NCI-H1417 treated with DMSO at 0.1 percent for 48 hours (cell line): ENCODE measurements at places on chromosomes 1 and 21.
A peak's percentile ranks its signal among the peaks of the same experiment; 100 is the strongest.

DNA sequence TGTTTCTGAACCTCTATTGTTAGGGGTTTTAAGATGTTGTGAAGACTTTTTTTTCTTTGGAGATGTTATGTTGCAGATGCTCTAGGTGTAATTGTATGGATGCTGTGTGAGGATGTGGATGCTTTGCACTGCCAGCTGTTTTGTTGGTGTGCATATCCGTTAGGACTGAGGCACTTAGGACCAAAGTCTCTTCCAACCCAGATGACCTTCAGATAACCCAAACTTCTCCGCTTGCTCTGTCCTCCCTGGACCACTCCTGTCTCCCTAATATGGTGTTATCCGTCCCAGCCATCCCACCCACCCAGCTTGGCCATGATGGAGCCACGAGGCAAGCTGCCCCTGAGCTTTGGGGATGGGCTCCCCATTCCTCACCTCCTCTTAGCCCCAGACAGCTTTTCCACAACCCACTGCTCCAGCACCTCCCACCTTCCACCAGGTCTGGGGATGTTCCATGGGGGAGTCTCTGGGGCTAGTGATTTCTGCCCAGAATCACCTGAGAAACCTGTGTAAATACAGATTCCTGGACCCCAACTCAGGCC, 5.1 kb upstream of the LEFTY2 start:
- no peak for DNase-seq

GRCh38 chr1:70382682-70383081, 28.2 kb upstream of the ANKRD13C start:
- DNase-seq = no peak

DNA sequence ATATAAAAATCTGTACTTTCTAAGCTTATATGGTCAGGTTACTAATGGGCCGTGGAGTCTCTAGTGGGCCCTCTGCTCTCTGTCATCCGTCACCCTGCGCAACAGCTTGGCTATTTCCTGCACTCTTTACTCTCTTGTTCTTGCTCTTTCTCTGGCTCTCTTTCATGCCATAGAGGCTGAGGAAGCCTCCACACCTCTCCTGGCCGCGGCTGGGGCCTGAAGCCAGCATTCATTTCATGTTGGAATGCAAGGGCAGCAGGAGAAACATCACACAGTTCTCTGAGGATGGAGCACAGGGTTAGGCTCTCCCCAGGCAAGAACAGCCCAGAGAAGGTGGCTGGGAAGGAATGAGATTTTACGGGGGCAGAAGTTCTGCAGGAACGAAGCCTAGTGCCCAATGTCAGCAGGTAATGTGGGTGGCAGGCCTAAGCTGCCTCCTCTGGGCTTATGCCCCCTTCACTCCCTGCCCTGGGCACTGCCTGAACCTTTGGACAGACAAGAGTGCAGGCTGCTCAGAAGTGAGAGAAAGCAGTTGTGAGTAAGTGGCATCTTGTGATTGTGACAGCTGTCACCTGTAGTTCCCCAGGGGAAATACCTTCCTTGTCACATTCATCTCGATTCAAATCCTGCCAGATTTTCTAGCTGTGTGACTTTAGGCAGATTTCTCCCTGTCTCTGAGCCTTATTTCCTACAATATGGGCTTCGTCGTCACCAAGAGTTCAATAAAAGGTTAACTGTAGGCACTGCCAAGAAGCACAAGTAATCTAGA, 3.6 kb upstream of the FHAD1 start:
- no peak for DNase-seq

DNA sequence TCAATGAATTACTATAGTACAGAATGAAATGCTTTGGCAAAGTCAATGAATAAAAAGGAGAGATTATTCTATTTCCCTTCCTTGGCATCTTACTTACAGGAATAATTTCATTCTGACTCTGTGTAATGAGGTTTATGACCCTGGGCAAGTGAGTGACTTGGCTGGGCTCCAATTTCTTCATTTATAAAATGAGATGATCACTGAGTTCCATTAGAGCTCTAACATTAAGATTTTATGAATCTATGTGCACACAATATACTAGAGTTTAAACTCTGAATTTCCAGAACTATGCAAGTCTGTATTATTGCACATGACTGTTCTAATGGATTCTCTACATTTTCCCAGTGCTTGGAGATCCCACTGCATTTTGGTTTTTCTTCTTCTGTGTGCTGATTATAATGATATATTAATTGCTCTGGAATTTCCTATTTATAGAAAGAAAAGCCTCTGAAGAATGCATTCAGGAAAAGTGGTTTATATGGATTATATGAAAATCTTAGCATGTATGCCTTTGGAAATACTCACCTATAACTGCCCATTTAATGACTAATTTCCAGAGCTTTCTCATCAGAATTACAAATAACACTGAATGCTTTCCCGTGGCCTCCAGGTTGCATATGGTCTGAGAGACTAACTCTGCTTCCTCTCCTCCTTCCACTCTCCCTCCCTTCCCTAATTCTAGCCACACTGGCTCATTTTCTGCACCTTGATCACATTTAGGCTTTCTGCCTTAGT, 97.4 kb upstream of the CHRM3 start:
- DNase-seq = no peak

DNA sequence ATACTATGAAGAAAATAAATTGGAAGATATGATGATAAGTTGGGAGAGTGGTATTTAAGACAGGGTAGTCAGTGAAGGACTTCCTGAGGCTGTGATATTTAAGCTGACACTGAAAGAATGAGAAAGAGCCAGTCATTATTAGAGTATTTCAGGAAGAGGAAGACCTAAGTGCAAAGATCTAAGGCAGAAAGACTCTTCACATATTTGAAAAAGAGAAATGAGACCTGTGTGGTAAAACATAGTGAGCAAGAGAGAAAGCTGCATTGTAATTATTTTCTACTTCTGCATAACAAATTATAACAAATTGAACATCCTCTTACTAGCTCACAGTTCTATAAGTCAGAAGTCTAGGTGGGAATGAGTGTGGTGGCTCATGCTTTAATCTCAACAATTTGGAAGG, 34.6 kb upstream of the DOCK7 start:
- no peak for DNase-seq

DNA sequence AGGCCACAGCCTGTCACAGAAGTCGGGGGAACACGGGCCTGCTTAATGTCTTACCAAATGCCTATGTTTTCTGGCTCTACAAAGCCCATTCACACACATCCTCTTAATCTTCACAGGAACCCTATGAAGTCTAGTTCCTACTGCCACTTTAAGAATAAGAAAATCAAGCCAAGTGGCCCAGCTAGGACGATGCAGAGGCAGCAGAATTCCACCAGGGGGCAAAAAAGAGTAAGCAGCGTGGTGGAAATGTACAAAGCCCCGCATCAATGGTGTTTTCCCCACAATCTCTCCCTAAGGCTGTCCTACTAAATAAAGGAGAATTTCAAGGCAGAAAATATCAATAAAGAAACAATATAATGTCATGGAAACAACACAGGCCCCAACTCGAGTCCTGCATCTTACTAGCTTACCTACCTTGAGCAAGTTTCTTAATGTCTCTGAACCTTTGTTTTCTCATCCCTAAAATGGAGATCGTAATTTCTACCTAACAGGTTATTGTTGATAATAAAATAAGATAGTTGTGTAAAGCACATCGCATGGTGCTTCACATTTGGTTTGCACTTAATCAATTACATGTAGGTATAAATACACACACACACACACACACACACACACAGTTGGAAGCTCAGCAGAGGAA, 21.4 kb downstream of the SEC16B start:
- DNase-seq = no peak

DNA sequence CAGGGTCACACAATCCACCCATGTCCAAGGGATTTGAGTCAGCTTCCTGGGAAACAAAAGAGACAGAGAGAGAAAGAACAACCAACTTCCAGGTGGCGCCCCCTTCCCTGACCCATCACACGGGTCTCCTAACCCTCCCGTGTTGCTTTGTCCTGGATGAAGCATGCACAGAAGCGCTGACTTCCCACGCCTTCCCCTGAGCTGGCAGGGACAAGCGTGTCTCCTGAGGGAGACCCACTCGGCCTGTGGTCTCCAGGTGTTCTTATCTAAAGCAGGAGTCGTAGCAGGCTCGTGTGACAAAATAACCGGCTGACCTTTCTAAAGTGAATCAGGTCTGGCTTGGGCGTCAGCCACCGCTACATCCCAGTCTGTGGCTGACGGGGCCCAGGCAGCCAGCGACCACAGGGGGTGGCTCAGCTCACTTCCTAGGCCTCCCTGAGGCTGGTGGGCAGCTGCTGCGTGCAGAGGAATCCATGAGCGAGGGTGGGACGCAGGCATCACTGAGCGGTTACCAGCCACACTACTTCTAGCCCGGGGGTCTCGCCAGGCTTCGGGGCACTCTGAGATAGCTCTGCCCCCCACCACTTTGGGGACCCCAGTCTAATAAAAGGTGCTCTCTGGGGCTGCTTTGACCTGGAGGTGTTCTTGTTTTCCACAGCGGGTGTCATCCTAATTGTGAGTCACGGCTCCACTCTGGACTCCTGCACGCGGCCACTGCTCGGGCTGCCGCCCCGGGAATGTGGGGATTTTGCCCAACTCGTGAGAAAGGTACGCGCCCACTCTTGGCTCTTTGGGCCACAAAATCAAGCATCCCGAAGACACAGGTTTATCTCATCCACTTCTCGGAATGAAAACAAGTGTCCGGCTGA, 40.4 kb downstream of the UBASH3A start:
- no peak for DNase-seq

GRCh38 chr1:92864131-92864530, 32.3 kb downstream of the RPL5 start:
- no peak for DNase-seq

DNA sequence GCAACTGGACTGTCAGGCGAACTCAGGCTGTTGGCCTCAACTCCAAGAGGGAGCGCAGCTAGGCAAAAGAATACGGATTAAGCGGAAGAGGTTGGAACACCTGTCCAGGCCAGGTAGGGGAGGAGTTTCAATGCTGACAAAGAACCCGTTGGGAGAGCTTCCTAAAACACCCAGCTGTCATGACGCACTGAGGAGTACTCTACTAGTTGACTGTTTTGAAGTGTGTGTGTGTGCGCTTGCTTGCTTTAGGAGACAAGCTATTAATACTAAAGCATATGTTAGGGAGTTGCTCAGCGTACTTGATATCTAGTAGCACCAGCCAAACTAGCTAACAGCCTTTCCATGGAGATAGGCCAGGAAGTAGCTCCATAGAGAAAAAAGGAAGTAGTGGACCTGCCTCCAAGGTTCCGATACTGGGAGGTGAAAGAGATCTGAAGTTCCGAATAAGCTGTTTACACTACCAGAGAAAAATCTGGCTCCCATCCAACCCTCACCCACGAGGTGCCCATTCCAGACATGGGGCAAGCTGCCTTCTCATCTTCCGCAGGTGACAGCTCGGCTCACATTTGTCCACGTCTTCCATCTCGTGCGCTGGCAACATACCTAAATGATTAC, 974 bp upstream of the FNBP1L start:
- peak; percentile 9 for DNase-seq

GRCh38 chr21:40118527-40118926, 251.3 kb downstream of the PCP4 start:
- DNase-seq = no peak

DNA sequence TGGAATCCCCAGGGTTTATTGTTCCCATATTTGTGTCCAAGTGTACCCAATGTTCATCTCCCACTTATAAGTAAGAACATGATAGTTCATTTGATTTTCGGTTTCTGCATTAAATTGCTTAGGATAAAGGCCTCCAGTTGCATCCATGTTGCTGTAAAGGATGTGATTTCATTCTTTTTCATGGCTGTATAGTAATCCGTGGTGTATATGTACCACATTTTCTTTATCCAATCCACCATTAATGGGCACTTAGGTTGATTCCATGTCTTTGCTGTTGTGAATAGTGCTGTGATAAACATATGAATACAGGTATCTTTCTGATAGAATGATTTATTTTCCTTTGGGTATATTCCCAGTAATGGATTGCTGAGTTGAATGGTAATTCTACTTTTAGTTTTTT, 20.0 kb upstream of the BATF3 start:
- DNase-seq = no peak

GRCh38 chr1:217542136-217542777, 88.6 kb downstream of the GPATCH2 start:
- DNase-seq = no peak

DNA sequence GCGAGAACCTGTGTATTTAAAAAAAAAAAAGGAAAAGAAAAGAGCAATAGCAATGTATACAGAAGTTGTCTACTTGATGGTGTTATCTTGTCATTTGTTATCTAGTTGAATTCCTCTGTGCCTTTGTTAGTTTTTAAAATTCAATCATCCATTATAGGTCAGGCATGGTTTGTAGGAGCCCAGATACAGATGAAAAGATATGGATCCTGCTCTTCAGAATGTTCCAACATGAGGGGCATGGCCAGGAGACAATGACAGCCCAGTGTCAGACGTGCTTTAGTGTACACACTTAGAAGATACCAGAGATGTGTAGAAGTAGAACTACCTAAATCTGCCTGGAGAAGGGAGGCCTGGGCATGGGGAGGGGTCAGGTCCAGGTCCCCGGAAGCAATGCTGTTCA, 16.6 kb downstream of the MTARC2 start:
- no peak for DNase-seq
